Cerebellar nuclear complex (tissue), 1 donor: ENCODE measurements at places on chromosomes 4 and X.

- no peak for DNase-seq
Measured at GRCh38 chr4:117225471-117225870, 140.1 kb upstream of the TRAM1L1 start.

GRCh38 chr4:176393306-176394013 is 73.7 kb downstream of the SPCS3 start:
- no peak for DNase-seq

- no peak for DNase-seq
Measured at GRCh38 chr4:24774452-24774851, 20.9 kb upstream of the SOD3 start.

DNA sequence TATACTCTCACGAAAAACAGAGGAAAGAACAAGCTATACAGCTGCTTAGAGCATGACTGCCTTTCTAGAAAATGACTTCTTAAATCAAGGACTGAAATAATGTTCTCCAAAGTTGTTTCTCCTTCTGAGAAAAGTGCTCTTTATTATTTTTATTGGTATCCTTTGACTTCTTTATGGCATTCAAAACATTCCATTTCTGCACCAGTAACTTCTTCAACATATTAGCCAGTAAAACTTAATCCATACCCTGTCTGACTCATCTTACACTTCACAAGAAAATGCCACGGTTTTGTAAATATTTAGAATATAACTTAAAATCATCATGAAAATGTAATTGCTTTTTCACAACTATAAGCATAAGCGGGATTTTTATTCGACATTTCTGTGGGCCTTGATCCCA is 180.4 kb downstream of the NR3C2 start:
- no peak for DNase-seq

- DNase-seq = no peak
Measured at GRCh38 chrX:134032441-134032840, 47.0 kb upstream of the GPC3 start.

- no peak for DNase-seq
Measured at GRCh38 chrX:110944751-110945675, 149.4 kb upstream of the CHRDL1 start.

GRCh38 chrX:23901060-23901459 is 6.7 kb downstream of the APOO start:
- DNase-seq = no peak

DNA sequence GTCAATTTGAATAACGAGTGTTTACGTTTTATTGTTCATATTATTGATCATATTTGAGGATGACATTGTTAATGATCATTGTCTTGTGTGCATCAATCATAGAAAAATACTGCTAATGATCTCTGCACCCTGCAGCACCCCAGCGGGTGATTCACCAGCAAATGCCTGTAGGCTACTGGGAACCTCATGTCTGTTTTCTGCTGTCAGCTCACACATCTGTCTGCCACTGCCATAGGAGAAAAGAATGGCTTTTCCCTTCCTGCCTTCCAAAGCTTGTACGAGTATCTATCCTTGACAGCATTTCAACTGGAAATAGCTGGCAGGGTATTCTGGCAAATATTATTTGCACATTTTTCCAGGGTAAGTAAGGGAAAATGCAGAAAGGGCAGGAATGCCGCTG is 272.1 kb upstream of the TRAM1L1 start:
- DNase-seq = no peak

DNA sequence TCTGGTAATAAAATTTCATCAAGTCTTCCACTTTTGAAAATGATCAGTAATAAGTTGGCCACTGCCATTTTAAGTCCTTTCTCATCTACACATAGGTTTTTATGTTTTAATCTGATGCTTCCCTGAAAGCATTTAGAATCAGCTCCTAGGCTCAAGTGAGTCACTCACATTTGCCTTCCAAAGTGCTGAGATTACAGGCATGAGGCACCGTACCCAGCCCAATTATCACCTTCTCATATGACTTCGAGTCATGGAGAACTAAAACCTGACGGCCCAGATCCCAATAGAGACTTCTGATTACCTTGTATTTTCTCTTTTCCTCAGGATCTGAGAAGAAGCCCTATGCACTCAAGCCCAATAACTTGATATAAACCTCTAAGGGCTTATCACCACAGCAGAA is 140.8 kb downstream of the OPHN1 start:
- no peak for DNase-seq

GRCh38 chr4:151784706-151785105 is 23.9 kb upstream of the GATB start:
- DNase-seq = no peak

GRCh38 chrX:148507418-148507817 is 7.0 kb downstream of the AFF2 start:
- DNase-seq = no peak

DNA sequence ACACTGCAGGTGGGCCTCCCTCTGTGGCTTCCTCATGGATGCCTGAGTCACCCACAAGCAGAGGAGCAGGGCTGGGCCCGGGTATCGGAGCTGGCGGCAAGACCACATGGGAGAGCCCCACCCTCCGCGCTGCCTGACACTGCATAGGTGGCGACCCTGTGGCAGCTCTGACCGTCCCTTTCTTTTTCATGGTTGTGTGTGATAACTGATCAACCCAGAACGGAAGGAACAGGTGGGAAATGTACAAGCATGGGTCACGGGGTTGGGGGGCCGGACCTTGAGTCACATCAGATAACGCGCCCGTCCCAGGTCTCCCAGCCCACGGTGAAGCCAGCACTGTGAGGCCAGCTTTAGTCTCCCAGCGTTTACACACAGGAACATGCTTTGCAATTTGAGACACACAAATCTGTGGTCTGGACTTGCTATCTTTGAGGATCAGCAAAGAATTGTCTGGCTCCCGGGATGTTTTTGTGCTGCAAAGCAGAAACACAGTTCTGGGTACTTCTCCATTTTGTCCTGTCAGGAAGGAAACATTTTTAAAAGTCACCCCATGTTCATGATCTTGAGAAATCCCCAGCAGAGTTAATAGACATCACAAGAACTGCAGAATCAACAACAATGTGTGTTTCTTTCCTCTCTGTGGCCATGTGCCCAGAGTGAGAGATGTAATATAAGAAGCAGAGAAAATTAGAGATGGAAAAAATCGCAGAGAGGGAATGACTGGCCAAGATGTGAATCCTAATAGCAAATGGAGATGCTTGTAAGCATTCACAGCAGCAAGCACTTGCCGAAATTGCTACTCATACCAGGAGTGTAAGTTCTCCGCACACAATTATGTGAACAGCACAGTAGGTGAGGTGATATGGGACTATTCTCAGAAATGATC is 70.1 kb upstream of the CBR4 start:
- no peak for DNase-seq

- DNase-seq = no peak
Measured at GRCh38 chr4:107896158-107896645, 35.1 kb upstream of the CYP2U1 start.

DNA sequence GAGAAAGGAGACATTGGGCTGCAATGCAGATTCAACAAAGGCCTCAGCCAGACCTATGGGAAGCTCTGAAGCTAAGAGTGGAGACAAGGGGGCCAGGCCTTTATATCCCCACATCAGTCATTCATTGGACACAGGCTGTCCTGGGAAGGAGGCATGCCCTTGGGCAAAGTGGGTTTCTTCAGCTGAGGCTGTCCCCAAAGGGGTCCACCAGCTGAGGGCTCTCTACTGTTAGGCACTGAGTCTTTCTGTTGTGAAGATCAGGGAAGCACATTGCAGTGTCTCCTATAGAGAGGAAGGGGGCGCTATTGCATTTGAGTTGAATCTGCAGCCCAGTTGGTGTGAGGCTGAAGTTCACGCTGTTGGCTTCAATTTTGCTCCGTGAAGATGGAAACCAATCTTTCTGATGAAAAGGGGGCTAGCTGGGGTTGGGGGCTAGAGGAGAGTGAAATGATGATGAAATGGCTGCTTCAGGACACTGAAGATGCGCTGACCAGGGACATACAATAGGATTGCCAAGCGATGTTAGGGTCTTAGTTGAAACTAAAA is 48.0 kb downstream of the SLC25A5 start:
- DNase-seq = no peak

DNA sequence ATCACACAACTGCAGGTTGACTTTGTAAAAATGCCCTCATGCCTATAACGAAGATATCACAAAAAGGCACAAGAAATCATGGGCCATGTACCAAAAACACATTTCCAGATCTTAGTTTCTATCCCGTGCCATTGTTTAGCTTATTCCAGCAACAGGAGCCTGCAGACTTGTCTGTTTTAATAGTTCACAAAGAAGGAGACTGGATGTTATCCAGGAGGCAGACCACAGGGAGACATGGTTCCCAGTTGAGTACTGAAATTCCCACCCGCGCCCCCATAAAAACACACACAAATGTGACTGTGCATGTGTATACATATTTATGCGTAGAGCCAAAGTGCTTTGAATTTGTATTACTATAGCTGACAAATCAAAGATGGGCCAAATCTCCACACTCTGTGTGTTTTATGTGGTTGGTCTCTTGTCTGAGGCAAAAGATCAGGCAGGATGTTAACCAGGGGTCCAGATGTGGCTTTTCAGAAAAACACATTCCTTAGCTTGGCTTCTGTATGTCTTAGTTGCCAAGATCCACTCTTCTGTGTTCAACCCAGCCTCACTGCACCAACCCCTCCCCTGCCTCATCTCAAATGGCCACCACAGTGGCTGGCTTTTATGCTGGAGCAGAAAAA is 469.2 kb upstream of the DIPK2B start:
- DNase-seq = no peak

DNA sequence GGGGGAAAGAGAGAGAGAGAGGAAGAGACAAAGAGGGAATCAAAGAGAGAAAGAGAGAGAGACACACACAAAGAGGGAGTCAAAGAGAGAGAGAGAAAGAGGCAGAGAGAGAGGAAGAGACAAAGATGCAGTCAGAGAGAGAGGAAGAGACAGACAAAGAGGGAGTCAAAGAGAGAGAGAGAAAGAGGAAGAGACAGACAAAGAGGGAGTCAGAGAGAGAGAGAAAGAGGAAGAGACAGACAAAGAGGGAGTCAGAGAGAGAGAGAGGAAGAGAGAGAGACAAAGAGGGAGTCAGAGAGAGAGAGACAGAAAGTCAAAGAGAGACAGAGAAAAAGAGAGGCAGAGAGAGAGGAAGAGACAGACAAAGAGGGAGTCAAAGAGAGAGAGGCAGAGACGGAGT is 45.5 kb downstream of the MAGEA9 start:
- DNase-seq = no peak

- no peak for DNase-seq
Measured at GRCh38 chr4:120977435-120977997, 55.0 kb upstream of the PRDM5 start.

DNA sequence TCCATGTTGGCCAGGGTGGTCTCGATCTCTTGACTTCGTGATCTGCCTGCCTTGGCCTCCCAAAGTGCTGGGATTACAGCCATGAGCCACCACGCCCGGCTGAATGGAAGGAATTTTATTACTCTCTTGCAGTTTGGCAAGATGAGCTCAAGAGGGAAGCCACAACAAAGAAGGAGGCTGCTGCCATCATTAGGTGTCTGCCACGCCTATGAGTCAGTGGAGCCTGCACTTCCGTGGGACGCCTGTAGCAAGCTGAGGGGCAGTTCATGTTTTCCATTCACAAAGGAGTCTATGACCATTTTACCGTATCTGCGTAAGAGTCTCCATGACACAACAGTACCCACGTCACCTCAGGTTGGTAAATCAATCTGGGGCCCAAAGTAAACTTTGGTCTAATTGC is 51.2 kb upstream of the CHRNA9 start:
- no peak for DNase-seq

- DNase-seq = no peak
Measured at GRCh38 chrX:41116948-41117347, 31.7 kb downstream of the USP9X start.

- no peak for DNase-seq
Measured at GRCh38 chr4:187666697-187667494, 328.7 kb upstream of the ZFP42 start.

- DNase-seq = no peak
Measured at GRCh38 chrX:18133605-18134004, 87.1 kb downstream of the BEND2 start.

GRCh38 chr4:168021666-168022065 is 70.7 kb upstream of the ANXA10 start:
- DNase-seq = no peak

GRCh38 chr4:184854673-184855072 is 28.9 kb upstream of the ACSL1 start:
- no peak for DNase-seq

DNA sequence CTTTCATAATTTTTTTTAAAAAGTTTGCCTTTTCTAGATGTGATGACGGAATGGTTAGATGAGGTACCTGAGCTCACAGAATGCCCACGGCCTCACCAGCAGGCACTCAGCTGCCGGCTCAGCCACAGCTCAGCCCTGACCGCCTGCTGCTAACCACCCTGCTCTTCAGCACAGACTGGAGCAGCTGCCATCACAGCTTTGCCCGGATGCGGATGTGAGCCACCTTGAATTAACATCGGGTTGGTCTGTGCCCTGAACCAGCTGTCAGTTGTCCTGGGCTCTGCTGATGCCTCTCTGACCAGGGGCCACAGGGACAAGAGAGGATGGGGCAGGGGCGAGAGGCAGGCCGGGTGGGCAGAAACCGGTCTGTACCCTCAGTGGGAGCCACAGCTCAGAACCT is 93.3 kb downstream of the HMX1 start:
- no peak for DNase-seq

GRCh38 chr4:8770518-8771257 is 101.0 kb downstream of the HMX1 start:
- DNase-seq = no peak

GRCh38 chrX:132489578-132490419 is 961 bp upstream of the MBNL3 start:
- no peak for DNase-seq

DNA sequence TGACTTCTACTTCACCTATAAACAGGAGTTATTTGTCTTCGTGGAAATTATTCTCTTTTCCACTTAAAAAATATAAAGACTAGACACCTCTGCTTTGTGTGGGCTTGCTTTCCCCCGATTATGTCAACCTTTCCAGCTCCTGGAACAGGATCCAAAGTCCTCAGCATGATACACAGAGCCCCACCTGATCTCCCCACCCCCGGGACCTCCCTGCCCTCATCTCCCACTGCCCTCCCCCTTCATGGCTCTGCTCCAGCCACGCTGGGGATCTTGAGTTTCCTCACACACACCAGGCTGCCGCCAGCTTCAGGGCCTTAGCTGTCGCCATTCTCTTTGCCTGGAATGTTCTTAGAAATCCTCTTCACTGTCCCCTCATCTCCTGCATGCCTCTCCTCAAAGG is 55.3 kb downstream of the MBNL3 start:
- DNase-seq = no peak

DNA sequence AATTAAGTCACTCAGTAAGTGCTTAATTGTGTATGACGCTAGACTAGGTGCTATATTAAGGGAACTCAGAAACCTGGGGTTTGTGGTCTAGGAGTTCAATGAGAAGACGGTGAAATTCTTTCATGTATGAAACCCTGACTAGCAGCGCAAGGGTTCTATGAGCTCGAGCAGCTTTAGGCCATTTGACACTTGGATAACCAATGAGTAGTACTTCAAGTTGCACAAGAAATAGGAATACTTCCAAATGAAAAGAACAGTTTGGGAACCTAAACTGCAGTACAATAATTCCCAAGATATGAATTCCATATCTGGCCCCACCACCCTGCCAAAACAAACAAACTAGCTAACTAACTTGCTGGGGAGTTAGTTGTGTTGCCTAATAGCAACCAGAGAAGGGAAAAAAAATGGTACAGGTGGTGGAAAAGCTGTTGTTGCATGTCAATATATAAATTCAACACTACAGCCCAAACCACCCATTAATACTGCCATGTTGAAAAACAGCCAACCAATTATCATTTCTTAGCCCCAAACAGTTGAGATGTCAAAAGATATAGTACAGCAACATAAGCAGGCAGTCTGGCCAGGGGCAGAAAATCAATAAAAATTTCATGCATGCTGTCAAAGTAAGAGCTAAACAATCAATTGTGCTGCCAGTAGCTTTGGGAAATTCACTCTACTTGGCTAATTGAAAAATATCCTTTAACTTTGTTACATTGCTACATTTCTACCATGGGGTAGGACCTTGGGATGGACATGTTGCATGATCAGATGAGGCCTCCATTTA is 54.6 kb upstream of the MCF2 start:
- DNase-seq = no peak
